Stimulated activated CD8-positive, alpha-beta memory T cell treated with anti-CD3 and anti-CD28 coated beads, Interleukin-15, amount 100 ng/mL, for 24 hours (primary cell): ENCODE measurements at places on chromosomes 5 and 9.

DNA sequence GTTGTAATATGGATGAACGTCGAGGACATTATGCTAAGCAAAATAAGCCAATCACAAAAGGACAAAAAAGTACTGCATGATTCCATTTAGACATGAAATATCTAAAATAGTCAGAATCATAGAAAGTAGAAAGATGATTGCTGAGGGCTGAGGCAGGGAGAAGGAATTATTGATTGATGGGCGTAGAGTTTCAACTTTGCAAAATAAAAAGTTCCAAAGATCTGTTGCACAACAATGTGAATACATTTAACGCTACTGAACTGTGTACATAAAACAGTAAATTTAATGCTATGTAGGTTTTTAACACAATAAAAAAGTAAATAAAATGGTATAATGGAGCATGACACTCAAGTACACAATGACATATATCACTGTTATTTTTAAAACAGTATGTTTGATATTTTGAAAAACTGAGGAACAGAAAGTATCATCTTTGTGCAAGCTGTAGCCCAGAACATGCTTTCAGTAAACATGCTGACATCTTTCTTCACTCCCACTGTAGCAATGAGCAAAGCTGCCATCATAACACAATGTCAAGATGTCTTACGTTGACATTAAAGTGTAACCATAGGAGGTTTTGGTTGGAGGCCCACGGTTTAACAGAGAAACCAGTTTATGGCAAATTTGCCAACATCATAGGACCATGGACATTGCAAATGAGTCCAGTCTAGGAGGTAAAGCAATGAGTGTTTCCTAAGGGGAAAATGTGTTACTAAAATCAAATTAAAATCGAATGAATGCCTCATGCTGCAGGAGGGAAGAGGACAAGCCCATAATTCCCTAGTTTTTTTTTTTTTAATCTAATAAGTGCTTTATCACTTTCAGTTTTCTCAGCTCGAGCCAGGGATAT, 125.8 kb upstream of the SGCD start:
- DNase-seq = no peak

- no peak for DNase-seq
These were observed 30.6 kb downstream of the CLINT1 start for GRCh38 chr5:157828105-157828943.

DNA sequence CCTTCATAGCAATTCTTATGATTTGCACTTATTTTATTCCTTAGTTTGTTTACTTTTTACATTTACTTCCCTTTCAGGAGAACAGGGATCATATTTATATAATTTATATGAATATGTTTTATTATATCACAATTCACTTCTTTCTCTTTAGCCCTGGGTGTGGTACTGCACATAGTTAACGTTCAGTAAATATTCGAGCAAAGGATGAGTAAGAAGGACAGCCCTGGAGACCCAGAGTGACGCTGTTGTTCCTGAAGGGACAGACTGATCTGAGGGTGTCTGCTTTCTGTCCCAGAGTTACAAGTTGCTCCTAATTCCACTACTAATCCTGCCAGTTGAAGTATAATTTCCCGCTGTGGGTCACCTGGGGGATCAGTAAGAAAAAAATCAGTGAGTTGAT, 366.1 kb downstream of the DMRT2 start:
- no peak for DNase-seq

- no peak for DNase-seq
These were observed 143.9 kb downstream of the GOLPH3 start for GRCh38 chr5:32030222-32030621.

GRCh38 chr5:122182491-122182921, 53.2 kb downstream of the ZNF474 start:
- no peak for DNase-seq

- DNase-seq = no peak
These were observed 317.2 kb upstream of the GRAMD2B start for GRCh38 chr5:126106029-126106428.

GRCh38 chr5:32683125-32683524, 28.0 kb upstream of the NPR3 start:
- no peak for DNase-seq

GRCh38 chr5:154612666-154613065, 134.6 kb upstream of the HAND1 start:
- DNase-seq = no peak

- no peak for DNase-seq
These were observed 47.8 kb downstream of the PLK2 start for GRCh38 chr5:58412081-58412480.

- no peak for DNase-seq
These were observed 128.6 kb upstream of the ELL2 start for GRCh38 chr5:96090215-96090614.

- no peak for DNase-seq
These were observed 27.1 kb downstream of the ERAP1 start for GRCh38 chr5:96780626-96781025.

- DNase-seq = no peak
These were observed 1.1 kb downstream of the FAT2 start for GRCh38 chr5:151589878-151590570.

- DNase-seq = no peak
These were observed 149.8 kb upstream of the PPP1R26 start for GRCh38 chr9:135329571-135330306.

GRCh38 chr5:97580746-97581145, 397.7 kb upstream of the RIOK2 start:
- no peak for DNase-seq

DNA sequence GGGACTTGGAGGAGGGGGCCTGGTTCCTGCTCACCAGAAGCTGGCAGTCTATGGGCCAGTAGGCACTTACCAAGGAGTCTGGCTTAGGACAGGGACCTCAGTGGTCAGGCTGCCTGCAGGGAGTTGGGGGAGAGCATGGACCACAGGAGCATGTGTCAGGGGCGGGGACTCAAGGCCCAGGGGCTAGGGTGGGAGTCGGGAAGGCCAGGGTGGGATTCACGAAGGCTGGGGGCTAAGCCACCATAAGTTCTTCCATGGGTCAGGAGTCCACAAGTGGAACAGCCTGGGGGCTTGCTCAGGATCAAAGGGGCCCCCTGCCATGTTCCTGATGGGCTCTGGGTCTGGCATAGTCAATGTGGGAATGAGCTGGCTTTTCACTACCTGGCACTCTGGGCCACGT, 11.5 kb upstream of the SLC25A48 start:
- no peak for DNase-seq

- no peak for DNase-seq
These were observed 3.4 kb downstream of the SNX18 start for GRCh38 chr5:54520940-54521339.

GRCh38 chr5:27252911-27253310, 214.5 kb upstream of the CDH9 start:
- no peak for DNase-seq

DNA sequence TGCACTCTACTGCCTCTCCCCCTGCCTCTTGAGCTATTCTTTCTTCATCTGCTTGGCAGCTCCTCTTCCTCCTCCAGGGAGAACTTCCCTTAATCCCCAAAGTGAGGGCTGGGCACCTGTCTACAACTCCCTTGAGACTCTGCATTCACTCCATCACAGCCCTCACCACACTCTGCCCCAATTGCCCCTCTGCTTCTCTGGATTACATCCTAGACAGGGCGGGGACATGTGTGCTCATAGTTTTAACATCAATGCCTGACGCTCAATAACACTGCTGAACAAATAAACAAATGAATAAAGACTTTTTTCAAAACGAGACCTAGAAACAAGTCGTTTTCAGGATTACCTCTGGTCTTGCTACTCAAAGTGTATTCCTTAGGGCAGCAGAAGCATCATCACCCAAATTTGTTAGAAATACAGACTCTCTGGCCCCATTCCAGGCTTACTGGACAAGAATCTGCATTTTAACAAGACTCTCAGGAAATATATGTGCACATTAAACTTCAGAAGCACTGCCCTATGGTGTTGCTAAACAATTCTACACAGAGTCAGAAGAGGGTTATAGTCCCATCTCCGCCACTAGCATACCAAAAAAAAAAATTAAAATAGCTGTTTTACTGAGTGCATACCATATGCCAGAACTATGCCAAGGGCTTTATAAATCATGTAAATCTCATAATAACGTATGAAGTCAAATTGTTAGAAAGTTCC, 115.6 kb downstream of the CDK5RAP2 start:
- DNase-seq = no peak
